Right renal cortex interstitium (tissue), 3 donors: ENCODE measurements at places on chromosomes 7 and 10. TPM values are rescaled to one million over a fixed set of nuclear protein-coding genes. Genes with fewer than 3 reads are reported as not detected.

DNA sequence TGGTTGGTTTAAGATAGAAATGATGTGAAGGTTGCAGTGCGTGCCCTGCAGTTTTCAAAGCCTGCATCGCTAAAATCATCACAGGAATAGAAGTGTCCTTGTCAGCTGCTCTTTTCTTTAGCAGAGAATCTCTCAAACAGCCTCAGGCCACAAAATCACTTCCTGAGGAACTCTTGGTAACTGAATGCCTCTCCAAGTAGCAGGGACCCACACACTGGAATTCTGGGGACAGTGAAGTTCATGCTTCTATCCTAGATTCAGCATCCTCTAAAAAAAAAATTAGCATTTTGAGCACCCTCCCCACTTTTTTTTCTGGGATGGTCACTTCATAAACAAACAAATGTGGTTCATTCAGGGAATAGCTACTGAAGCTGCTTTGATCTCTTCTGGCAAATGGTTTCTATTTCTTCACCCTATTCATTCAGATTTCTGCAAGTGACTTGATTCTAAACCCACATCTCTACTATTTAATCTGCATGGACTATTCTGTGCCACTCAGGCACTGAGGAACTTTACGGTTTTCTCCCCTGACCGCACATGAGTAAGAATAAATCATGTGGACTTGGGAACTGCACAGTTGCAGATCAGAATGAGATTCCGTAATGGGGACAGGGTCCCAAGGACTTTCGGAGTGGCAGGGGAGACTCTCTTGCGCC, 306.9 kb downstream of the FRMD4A start:
- DNase-seq: no peak

GRCh38 chr7:112371701-112372100, 78.6 kb upstream of the IFRD1 start:
- no peak for DNase-seq

DNA sequence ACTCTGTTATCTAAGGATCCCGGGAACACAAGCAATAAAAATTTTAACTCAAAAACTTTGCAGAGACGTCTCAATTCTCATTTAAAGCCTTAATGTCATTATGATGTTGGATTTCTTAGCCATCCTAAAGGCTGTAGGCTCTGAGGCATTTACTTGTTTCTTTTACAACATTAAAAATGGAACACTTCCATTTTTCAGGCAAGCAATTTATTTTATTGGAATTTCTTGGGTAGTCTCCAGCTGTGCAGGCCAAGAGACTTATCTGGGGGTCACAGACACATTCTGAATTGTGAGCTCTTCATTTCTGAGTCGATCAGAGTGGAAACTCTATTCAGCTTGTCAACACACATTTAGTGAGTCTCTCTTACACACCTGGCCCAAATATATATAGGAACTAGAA, 48.0 kb upstream of the KIF5B start:
- DNase-seq: no peak

- DNase-seq: no peak
These were observed 10.3 kb upstream of the CPA5 start for GRCh38 chr7:130334274-130334673.

- no peak for DNase-seq
These were observed 203.5 kb downstream of the CTNNA3 start for GRCh38 chr10:67492317-67493019.

DNA sequence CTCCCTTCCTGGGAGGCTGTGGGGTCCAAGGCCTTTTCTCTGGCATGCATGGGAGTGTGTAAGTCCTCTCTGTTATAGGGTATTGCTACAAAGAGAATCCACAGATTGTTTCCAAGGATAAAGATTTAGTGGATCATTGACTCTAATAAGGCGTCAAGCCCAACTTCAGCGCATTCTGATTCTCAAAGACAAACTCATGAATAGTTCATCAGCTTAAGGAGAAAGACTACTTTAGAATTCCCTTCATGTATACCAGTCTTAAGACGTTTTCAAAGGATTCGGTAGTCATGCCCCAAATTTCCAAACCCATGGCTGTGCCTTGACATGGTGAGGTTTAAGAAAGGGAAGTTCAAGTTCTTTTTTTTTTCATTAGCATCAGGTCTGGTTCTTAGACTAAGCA, 46.6 kb upstream of the ABLIM1 start:
- DNase-seq: no peak

GRCh38 chr7:7077945-7078344, 104.4 kb upstream of the C1GALT1 start:
- DNase-seq: no peak

DNA sequence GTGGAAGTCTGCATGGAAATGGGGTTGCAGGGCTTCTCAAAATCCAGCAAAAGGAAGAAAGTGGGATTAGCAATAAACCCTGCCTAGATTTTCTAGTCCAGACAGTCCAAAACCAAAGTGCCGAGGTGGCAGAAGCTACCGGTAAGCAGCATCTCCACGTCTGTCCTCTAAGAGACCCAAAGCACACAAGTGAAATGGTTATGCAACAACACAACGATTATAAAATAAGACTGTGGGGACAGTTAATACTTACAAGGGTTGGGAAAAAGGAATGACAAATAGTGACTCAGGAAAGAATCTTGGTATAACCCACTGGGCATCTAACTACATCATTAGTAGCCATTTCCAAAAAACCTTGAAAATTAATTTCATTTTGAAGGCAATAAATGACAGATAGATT, 24.7 kb downstream of the CREB3L2 start:
- no peak for DNase-seq

DNA sequence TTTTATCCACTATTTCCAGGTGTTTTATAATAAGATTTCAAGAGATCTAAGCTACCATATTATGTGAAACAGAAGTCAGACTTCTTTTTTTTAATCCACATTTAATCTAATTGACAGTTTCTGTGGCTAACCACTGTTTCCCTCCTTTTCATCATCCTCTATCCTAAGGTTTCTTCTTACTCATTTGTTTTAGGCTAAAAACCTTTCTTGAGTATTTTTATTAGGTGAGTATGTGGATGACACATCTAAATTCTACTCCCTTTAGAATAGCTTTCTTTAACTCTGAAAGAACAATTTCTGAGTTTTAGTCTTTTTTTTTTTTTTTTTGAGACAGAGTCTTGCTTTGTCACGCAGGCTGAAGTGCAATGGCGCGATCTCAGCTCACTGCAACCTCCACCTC, 62.7 kb downstream of the NPY start:
- DNase-seq: no peak

GRCh38 chr7:103432712-103433111, 13.3 kb downstream of the SLC26A5 start:
- no peak for DNase-seq

DNA sequence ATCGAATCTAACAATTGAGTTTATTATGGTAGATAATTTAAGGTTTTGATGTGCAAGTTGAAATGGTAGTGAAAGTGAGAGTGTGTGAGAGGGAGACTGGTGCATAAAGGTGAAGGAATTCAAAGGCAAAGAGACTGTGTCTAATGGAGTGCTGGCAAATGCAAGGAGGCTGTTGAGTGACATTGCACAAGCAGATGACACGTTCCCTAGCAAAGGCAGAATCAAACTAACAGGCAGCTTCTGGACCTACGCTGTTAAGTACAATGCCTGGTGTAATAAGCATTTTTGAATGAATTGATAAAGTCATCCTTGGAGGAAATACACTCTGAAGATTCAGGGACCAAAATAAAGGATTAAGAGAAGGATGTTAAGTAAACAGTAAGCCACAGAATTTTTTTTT, 11.7 kb upstream of the GPR141 start:
- no peak for DNase-seq

DNA sequence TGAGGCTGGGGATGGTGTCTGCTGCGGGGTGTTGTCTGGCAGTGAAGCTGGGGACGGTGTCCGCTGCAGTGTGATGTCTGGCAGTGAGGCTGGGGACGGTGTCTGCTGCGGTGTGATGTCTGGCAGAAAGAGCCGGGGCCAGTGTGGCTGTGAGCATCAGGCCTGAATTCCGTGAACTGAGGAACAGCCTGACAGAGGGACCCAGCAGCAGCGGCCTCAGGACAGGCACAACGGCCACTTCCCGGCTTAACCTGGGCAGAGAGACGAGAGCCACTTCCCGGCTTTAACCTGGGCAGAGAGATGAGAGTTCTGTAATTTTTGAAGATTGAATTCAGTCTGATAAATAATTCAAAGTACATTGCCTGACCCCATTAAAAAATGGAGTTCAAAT, 321.2 kb downstream of the PTPRN2 start:
- no peak for DNase-seq

DNA sequence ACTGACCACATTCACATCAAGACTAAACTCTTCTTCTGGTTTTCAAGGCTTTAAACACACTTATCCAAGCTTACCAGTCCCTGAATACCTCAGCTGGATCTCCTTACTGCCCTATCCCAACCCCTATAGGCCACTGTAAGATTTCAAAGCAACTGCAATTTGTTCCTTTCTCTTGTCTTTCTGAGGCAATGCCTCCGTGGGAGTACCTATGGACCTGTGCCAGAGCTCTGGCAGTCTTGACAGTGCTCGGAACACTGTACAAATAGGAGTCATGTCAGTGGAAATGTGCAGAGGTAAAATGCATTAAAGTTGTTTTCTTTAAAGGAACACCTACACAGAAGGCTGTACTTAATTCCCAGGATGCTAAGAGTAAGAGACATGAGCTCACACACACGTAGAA, 124.7 kb downstream of the CNOT4 start:
- DNase-seq: no peak

- no peak for DNase-seq
These were observed 55.9 kb downstream of the DIP2C start for GRCh38 chr10:633279-634245.

DNA sequence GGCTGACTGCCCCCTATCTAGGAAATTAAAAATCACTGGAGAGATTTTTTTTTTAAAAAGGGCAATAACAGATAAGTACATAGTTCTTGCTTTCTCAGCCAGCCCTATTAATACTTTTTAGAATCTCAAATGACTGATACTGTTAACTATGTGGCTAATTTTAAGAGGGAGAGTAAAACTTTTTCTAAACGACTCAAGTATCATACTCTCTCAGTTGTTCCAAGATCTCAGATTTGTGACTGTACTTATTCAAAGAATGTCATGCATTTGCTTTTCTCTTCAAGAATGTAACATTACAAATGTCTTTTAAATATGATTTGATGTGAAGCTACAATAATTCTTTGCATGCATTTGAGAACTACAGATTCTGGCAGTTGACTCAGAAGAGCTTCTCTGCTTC, 55.4 kb upstream of the RAB11FIP2 start:
- no peak for DNase-seq

GRCh38 chr10:77774940-77775391, 137.4 kb upstream of the KCNMA1 start:
- no peak for DNase-seq

DNA sequence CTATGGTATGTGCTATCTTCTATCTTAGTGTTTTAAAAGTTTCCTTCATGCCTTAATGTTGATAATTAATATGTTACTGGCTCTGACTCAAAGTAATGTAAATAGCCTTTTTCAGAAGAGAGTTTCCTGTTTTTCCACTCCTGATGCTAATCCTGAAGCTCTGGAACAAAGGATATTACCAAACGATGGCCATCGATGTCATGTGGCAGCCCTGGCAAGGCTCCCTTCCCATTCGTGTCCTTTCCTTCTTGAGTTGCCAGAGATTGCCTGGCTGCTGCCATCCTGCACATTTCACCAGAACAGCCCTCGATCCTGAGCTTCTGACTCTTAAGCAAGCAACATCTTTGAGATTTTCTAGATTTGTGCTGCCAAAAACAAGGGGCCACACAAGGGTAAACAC, 46.0 kb downstream of the RNF133 start:
- DNase-seq: no peak

DNA sequence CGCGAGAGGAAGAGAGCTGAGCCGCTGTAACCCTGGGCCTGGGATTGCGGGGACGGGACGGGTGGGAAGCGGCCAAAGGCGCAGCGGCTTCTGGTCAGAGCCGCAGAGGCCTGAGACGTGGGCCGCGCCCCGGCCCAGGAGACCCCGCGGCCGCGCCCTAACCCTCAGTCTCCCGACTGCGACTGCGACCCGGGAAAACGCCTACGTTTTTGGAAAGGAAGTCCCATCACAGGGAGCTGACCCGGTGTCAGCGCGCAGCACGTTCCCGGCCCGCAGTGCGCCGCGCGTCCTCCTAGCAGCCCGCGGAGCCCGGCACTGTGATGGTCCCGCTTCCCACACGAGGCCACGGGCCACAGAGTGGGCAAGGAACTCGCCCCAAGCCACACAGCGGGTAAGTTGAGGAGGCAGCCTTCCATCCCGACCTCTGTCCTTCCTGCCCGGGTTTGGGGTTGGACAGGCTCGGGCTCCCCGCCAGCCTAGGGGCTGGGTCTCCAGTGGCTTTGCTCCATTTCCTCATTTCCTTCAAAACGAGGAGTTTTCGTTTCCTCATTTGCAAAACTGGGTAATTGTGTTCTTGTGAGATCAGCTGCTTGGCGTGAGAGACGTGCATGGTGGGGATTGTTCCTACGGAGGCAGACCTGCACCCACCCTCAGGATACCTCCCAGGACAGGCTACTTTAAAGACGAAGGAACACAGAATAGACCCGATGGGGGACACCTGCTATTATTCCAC, 1.2 kb downstream of the GPNMB start:
- no peak for DNase-seq

GRCh38 chr10:24382596-24382978, 173.6 kb downstream of the KIAA1217 start:
- DNase-seq: no peak

DNA sequence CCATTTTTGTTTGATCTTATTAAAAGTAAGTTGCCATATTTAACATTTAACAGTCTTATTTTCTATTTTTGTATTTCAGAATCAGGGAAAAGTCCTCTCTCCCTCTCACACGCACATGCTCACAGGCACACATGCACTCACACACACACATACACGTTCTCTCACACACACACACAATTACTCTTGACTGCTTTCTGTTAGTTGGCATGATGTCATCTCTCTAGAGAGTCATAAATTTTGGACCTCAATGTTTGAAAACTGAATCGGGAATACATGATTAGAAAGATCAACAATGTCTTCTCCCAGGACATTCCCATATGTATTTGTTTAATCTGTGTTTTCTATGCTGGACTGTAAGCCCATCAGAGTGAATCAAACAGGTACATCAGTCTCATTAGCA, 165.7 kb upstream of the AHR start:
- no peak for DNase-seq

DNA sequence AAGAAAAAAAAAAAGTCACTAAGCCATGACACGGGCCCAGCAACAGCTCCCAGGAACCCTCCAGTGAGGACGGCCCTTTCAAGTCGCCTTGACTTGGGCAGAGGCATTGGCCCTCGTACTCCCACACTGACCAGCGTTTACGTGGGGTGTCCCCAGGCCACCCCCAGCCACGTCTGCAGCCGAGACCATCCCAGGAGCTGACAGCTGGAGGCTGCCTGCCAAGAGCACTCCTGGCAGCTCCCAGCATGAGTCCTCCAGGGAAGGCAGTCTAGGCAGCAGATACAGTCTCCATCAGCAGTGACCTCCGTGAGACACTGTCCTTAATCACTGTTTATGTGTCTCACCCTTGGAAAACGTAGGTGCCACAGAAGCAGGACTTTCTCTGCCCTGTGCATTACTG, 86.5 kb downstream of the PROSER2 start:
- no peak for DNase-seq

KAT6B gene
- polyA plus RNA-seq: 45.9 TPM

BBIP1 gene
- 56.4 TPM for polyA plus RNA-seq

CALML5 gene
- not detected for polyA plus RNA-seq

HYAL4 gene
- polyA plus RNA-seq: not detected

TMEM225B gene
- polyA plus RNA-seq: 2.5 TPM

PARP12 gene
- polyA plus RNA-seq: 14.3 TPM

ACTR3C gene
- polyA plus RNA-seq: 8.9 TPM

INA gene
- polyA plus RNA-seq: 0.69 TPM

PSD gene
- 7.8 TPM for polyA plus RNA-seq
